PC-3 (cell line): ENCODE measurements at places on chromosomes 16 and 17. TPM values are rescaled to one million over a fixed set of nuclear protein-coding genes. Genes with fewer than 3 reads are reported as not detected.

- DNase-seq = no peak
These were observed 59.4 kb downstream of the TMEM114 start for GRCh38 chr16:8530752-8531384.

GRCh38 chr17:6496116-6496481 is 51.8 kb downstream of the PIMREG start:
- no peak for DNase-seq

PGS1 gene
- 40.6 and 47.0 TPM in 2 replicates for total RNA-seq

- no peak for DNase-seq
These were observed at the start of gene KLHL10 for GRCh38 chr17:41837761-41838538. Gene KLHL10 (plus strand): TSS chr17:41837825. CDS start chr17:41837933, 108 bp downstream.

DNA sequence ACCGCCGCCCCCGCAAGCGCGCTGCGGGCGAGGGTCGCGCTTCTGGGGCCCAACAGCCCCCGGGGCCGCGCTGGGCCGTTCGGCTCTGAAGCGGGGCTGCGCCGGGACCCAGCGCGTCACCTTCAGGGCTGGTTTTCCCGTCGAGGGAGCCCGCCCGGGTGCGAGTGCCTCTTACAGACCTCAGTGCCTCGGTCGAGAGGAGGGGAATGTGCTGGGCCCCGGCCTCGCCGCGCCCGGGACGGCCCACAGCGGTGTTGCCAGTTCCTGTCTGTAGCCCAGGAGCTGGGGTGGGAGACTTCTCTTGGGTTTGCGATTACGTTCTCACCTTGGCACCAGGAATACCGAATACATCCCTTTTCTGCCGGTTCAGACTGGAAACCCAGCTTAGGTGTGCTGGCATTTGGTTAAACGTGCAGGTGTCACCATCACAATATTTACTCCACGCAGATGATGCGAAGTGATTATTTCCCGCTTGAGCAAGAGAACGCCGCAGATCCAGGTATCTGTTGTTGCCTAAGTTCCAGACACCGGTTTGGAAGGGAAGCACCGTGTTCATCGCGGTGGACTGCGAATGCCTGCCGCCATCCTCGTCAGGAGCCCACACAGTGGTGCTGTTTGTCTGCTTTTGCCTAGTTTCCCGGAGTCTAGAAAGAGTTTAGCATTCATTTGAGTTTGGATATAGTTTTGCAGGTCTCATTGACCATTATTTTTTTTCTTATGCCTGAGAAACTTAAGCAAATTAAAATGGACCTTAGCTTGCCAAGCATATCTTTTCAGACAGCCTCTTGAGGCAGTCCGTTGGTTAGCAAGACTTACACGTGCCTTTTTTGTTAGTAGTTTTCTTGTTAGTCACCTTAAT is 914 bp downstream of the MAP1LC3B start:
- peak; percentile 36 for DNase-seq

GRCh38 chr17:3012926-3013581 is 50.4 kb downstream of the OR1D5 start:
- peak; percentile 56 for DNase-seq

MILR1 gene
- total RNA-seq = 10.1 and 13.3 TPM in 2 replicates

G6PC1 gene
- total RNA-seq = not detected in 2 replicates

DNA sequence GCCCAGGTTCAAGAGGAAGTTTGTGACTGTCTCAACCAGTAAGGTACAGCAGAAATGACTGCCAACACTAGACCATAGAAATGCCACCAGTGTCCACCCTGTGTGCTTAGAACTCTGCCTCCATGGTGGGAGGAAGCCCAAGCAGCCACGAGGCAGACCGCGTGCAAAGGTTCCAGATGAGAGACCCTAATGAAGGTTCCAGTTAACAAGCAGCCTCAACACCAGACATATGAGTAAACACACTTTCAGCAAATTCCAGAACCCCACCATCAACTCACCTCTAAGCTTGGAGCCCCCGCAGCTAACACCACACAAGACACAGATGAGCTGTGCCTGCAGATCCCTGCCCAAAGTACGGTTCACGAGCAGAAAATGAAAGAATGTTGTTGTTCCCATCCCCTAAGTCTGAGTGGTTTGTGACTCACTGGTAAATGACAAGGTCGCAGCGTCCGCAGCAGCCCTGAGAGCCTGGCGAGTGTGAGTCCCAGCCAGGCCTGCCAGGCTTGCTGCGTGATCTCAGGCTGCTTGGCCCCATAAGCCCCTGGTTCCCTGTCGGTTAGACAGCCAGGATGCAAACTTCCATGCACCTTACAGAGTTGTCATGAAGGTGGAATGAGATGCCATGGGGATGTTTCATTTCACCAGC is 193.7 kb downstream of the C16orf95 start:
- DNase-seq = peak; percentile 65

- no peak for DNase-seq
These were observed 143.3 kb upstream of the AXIN2 start for GRCh38 chr17:65704731-65705130.

CDRT15 gene
- not detected in 2 replicates for total RNA-seq
